ENCODE measurements at places on chromosomes 1 and 21.

GRCh38 chr1:170623171-170623570 lies 40.8 kb upstream of the PRRX1 start:
- no peak for DNase-seq

DNA sequence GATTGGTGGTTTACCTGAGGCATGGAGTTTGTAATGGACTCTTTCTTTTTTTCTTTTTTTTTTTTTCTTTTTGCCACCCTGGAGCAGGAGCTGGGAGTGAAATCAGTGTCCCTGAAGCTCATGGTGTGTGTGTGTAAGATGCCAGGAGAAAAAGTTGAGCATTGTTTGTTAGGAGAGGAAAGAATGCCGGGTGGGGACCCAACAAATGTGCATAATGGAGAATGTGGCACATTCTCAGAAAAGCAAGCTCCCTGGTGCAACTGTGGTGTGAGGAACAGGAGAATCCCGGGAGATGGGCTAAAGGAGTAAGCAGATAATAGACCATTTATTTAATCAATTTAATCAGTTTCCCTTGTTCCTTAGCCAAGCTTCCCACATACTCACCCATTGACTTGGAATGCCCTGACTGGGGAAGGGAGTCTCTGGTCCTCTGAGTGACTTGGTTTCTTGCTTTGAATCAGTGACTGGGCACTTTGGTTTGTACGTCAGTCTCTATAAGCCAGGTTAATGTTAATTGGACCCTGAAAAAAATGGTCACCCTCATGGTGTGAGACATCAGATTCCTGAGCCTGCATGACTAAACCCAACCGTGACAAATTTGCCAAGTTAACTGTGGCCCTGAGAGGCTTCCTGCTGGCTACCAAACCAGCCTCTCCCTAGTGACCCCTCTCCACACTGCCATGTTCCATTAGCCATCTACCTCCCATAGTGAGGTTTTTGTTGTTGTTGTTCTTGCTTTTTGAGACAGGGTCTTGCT lies 43.9 kb upstream of the ITPKB start:
- no peak for DNase-seq

DNA sequence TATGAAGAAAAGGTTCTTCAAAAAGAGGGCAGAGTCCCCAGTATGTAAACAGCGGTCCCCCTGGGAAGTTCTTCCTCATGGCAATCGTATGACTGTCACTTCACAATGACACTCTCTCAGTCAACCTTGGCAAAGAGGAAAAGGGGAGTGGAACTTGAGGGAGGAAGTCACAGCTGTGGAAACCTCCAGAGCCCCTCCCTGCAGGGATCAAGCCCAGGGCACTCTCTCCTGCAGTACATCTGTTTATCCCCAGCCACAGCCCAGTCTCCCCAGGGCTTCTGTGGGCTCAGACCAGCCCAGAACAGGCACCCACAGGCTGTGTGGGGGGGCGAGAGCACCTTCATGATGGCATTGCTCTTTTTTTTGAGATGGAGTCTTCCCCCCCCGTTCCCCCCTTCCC lies 2.0 kb downstream of the ATP13A2 start:
- no peak for DNase-seq

DNA sequence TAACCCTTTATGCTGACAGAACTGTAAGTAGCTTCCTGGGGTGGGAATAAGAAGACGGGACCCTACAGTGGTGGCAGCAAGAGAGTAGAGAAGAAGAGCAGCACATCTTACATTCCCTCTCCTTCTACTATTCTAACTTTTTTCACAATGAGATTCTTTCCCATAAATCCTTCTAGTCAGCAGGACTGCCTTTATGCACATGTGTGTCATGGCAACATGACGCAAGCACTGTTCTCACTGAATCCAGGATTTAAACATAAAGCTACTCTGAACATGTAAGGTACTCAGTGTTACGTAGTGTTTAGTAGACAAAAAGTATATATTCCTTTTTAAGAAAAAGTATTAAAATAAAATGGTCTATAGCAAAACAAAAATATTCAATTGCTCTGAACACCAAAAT lies 309.7 kb upstream of the LYPLAL1 start:
- no peak for DNase-seq

DNA sequence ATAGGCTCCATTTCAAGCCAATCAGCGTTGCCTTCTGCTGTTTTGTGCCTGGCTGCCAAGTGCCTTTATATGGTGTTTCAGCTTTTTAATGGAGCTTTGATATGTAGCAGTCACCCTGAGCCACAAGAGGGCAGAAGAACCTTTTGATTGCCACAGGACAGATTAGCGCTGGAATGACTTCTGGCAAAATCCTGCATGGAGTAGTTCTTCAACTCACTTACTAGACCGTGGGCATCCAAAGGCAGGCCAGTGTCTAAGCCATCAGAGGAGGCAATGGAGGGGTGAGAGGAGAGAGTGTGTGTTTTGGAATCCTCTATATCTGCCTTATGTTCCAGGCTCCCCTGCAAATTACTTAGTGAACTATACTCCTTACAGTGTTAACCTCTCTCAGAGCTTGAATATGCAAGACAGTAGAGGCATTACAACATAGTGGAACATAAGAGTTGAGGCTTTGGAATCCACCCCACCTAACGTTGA lies 56.2 kb downstream of the ST3GAL3 start:
- peak; percentile 76 for DNase-seq

DNA sequence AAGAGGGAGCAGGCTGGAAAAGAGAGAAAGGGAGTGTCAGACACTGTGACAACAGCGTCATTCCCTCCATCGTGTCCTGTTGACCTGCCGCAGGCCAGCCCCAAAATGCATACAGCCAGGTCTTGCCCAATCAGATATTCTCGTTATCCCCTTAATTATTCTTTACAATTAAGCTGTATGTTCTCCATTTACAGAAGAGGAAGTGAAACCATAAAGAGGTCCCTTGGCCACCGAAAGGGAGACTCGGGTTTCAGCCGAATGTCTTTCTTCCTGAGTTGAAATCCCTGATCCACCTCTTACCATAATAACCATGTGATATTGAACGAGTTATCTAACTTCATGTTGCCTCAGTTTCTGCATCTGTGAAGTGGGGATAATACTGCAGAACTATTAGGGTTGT lies 70.5 kb downstream of the IGSF21 start:
- DNase-seq, result no peak

DNA sequence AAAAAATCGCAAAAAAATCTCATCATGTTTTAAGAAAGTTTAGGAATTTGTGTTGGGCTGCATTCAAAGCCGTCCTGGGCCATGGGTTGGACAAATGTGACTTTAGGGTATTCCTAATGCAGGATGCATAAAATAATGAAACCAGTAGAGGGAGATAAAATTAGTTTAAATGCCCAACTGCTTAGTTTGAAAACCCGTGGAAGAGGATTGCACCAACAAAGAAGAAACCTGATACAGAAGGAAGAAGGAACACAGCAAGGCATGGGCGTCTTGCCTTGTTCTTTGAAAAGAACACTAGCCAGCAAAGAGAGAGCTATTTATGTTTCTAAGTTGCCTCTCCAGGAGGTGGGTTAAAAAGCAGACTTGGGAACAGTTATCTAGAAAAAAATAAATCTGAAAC lies 37.9 kb downstream of the WDR3 start:
- peak; percentile 10 for DNase-seq

- DNase-seq, result no peak
Observed at GRCh38 chr1:90045853-90046563, 51.1 kb downstream of the ZNF326 start.

DNA sequence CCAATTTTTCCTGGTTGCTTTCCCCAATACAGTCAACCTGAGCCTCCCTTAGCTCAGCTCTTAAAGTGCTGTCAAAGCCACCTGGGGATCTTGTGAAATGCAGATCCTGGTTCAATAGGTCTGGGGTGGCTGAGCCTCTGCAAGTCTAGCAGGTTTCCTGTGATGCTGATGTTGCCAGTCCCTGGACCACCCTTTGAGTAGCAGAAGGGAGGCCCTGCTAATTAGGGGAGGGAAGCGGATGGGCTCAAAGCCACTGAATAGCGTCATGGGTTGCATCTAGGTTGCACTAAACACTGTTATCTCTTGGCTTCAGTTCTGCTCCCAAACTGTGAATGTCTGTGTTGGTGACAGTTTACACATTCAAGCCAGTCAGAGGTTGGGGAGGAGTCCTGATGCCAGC lies 127.2 kb downstream of the KAZN start:
- no peak for DNase-seq

DNA sequence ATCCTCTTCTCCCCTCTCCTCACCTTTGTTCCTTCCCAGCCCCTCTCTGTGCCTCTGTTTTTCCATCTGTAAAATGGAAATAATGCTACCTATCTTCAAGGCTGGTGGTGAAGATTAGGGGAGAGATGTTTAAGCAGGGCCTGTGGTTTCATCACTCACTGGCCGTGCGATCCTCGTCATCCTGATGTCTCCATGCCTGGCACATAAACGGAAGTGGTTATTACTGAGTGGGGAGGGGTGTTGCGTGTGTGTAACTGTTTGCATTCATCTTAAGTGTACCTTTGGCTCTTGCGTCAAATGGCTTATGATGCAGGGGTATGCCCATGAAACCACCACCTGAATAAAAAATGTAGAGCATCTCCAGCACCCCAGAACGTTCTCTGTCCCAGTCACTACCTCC lies 17.2 kb upstream of the C1QA start:
- no peak for DNase-seq

DNA sequence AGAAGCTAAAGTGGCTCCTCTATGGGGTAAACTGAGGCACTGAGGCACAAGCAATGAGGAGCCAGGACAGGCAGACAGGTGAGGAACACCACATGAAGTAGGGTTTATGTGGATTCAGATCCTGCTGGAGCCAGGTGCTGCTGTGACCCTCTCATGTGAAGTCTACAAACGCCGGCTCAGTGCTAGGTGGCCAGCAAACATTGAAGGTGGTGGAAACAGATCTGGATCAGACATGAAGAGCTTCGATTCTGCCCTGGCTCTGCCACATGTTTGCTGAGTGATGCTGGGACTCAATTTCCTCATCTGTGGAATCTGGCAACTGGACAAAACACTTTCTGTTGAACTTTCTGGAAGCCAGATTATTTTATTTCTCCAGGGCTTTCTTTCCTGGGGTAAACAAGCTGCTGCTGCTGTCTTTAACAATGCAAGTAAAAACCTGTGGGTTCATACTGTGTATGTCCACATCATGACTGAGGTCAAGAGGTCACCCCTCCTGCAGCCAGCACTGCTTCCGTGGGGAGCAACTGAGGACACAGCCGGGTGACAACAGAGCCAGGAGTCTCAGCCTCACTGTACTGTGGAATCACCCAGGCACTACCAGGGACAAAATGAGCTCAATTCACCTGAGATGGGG lies 33.3 kb downstream of the HMGB4 start:
- no peak for DNase-seq

DNA sequence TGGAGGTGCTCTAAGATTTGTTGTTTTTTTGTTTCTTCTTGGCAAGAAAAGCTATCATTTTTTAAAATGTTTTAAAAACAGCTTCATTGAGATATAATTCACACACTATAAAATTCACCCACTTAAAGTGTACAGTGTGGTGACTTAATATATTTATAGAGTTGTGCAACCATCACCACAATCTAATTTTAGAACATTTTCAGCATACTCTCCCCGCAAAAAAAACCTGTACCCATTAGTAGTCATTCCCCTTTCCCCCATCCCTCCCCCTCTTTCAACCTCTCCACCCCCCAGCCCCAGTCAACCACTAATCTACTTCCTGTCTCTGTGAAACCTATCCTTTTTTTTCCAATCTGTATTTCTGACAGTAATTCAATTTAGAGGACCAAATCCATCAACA lies 30.6 kb downstream of the ZC3H11B start:
- no peak for DNase-seq

DNA sequence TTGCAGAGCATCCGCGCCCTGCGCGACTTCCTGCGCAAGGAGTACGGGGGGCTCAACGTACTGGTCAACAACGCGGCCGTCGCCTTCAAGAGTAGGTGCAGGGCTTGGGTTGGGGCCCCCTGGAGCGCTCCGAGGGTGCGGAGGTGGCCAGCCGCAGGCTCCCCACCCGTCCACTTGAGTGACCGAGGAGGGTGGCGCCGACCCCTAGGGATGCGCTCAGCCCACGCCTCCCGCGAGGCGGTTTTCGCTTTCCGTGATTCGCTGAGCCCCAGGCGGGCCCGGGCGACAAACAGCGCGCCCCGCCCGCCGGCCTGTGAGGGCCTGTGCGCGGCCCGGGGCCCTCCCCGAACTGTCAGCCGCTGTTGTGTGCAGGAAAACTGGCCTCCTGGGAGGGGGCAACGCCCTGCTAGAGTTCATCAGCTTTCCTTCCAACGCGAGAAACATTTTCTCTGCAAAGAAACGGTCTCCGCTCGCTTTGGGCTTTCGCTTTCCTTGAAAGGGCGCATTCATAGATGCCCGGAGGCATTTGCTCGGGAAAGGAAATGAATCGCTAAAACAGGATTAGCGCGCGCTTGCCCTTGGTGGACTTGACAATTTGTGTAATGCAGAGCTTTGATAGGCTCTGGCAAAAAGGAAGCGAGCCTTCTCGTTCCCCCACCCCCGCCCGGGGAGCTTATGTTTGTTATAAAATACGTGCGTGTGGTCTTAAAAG lies 668 bp downstream of the CBR3 start:
- peak; percentile 21 for DNase-seq

- no peak for DNase-seq
Observed at GRCh38 chr1:228842094-228842775, 107.0 kb downstream of the RHOU start.

- DNase-seq, result no peak
Observed at GRCh38 chr1:30511563-30511962, 211.8 kb downstream of the MATN1 start.

GRCh38 chr1:246226041-246226440 lies 281.0 kb downstream of the SMYD3 start:
- DNase-seq, result no peak

- no peak for DNase-seq
Observed at GRCh38 chr1:69919129-69919921, 286.1 kb downstream of the LRRC40 start.

GRCh38 chr1:15950302-15950701 lies 25.6 kb downstream of the ZBTB17 start:
- DNase-seq, result no peak

DNA sequence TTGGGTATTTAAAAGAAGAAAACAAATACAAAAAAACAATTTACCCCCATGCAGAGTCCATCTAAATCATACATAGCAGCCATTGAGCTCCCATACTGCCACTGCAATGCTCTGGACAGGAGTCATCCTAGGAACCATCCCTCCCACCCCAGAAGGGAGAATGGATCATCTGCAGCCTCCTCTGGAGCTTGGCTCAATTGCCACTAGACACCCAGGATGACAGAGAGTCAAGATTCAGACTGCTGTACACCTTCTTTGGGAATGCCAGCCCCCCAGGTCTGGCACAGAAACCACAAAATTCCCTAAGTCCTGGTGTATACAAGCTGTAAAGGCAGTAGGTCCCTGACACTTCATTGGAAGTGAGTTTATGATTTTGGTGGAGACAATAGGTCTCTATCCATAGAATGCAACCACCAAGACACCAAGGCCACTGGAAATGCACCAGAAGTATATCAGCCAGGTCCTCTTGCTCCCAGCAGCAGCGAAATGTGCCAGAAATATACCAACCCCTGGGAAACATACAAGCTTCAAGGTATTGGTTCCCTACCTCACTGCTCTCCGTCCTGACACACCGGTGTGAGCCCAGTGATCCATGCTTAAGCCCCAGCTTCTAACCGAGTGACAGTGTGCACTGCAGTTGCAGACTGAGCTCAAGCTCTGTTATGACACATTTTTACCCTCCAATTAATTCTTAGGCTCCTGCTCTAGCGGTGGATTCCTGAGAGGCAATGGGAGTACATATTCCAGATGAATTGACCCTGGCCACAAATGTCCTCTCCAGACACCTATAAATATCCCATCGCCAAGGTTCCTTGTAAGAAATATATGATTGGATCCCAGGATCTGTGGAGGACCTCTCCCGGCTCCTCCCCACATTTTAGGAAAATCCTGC lies 4.4 kb downstream of the TAL1 start:
- DNase-seq, result no peak
